Myometrial cell (primary cell): ENCODE measurements at places on chromosomes 5 and 9. TPM values are rescaled to one million over a fixed set of nuclear protein-coding genes. Genes with fewer than 3 reads are reported as not detected.

ZNF782 gene
- 0.71 and 1.2 TPM in 2 replicates for total RNA-seq

BAG1 gene
- total RNA-seq = 10.4 and 16.8 TPM in 2 replicates

KCNV2 gene
- not detected in 2 replicates for total RNA-seq

NIM1K gene
- under 0.01 and 1.2 TPM in 2 replicates for total RNA-seq
